ENCODE measurements at places on chromosomes 3 and 15. TPM values are rescaled to one million over a fixed set of nuclear protein-coding genes. Genes with fewer than 3 reads are reported as not detected.

Gene PLCH1
- 0.79 TPM for total RNA-seq

Gene TTLL13
- total RNA-seq: not detected

Gene OCA2
- 19.9 TPM for total RNA-seq

Gene APOD
- total RNA-seq: 302 TPM

DNA sequence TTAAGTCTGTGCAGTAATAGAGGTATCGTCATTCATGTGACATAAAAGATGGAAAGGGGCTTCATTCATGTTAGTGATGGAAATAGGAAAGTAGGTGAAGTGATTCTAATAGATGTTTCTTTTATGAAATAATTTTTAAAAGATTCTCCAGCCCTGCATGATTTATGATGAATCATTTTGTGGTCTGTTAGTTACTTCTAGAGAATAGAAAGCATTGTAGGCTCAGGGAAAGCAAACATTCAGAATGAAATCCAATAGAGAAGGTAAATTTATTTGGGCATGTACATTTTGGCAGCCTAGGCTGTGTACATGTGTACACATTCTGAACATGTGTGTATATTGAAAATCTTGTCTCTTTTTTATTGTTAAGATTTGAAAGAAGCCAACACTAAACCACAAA lies 23.1 kb downstream of the PPARG start:
- DNase-seq: no peak

- DNase-seq: no peak
Observed at GRCh38 chr3:138331143-138331894, 1.7 kb upstream of the NME9 start.

- no peak for DNase-seq
Observed at GRCh38 chr15:24607636-24608035, 67.9 kb upstream of the NPAP1 start.

DNA sequence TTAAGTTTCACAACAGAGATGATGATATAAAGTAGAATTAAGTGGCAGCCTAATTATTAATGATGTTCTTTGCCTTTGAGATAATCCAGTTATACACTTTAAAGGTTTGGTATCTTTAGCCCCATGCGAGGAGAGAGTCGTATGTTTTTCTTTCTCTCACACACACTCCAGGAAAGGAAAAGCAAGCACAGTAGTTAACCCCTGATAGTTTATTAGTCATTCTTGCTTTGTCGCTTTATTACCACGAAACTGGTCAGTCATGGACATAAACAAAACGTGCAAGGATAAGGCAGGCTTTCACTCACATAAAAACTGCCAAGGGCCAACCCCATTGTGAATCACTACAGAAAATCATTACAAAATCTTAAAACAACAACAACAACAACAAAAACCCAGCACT lies 866.9 kb downstream of the FHIT start:
- DNase-seq: no peak

- DNase-seq: no peak
Observed at GRCh38 chr15:69513450-69513960, 60.9 kb downstream of the RPLP1 start.

GRCh38 chr3:13045904-13046568 lies 27.2 kb downstream of the IQSEC1 start:
- DNase-seq: no peak

DNA sequence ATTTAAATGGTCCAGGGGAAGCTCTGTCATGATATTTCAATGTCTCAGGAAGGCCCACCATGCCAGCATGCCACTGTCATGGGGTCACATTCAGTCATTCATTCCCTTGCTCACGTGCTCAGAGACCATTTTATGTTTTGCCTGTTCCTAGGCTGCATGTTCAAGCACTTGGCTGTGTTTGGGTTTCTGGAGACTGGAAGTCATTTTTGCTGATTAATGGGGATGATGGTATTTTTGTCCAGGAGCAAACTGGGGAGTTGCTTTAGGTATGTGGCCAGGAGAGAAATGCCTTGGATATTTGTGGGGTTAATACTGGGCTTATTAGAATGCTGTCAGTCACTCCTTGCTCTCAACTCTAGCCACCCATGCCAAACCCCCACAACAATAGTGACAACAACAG lies 303.5 kb downstream of the PTPRG start:
- DNase-seq: no peak

- DNase-seq: no peak
Observed at GRCh38 chr15:90099868-90100831, 2.1 kb downstream of the IDH2 start.

- DNase-seq: no peak
Observed at GRCh38 chr15:94965593-94965992, 734.2 kb downstream of the MCTP2 start.

Measured in suprapubic skin (tissue), 4 donors.